ENCODE measurements at places on chromosomes 16 and 17.

- DNase-seq: no peak
Observed at GRCh38 chr16:66485376-66485775, 58.3 kb downstream of the BEAN1 start.

- no peak for DNase-seq
Observed at GRCh38 chr16:49588026-49588425, 214.4 kb downstream of the C16orf78 start.

DNA sequence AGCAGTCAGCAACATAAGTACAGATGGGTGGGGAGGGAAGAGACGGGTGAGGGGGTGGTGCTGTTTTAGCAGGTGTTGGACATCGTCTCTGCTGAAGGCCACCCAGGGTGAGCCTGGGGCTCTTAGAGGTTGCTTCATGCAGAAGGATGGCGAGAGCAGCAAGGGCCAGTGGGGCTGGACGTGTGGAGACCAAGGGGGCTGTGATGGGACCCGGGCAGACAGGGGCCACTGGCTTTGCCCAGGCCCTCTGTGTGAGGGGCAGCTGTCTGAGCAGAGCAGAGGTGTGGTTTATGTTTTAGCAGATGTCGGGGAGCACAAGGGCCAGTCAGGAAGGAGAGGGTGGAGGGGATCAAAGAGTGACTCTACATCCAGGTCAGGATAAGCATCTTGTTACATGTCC, 4.8 kb downstream of the NARF start:
- DNase-seq: no peak

GRCh38 chr16:8931859-8932258, 31.8 kb downstream of the USP7 start:
- DNase-seq: no peak

DNA sequence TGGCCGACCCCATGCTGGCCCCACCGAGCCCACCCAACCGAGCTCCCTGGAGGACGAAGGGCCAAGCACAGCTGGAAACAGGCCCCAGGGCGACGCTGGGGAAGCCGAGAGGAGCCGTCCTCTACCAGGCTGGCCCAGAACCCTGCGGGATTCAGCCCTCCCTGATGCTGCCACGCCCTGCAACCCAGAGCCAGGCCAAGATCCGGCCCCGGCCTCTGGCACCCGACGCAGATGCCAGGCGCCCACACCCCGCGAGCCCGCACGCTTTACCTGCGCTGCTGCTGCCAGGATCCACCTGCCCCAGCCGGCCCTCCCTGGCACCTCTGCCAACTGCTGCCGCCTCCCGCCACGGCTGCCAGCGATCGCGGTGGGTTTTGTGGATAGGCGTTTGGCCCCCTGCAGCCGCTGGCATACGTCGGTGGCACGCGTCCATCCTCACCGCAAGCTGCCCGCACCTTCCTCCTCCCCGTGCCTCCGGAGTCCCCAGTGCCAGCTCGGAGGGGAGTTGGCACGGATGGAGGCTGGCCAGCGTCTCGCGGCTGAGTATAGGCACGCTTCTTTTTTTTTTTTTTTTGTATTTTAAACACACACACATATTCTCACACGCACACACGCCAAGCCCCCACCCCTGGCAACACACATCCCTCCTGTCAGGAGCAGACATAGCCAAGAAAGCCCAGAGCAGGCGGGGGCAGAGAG, 41.3 kb upstream of the ACSF3 start:
- DNase-seq: no peak

GRCh38 chr16:30113031-30113710, at the start of gene GDPD3:
GDPD3 (minus strand) TSS chr16:30113537; CDS start chr16:30113478, 59 bp downstream.
- DNase-seq: no peak

DNA sequence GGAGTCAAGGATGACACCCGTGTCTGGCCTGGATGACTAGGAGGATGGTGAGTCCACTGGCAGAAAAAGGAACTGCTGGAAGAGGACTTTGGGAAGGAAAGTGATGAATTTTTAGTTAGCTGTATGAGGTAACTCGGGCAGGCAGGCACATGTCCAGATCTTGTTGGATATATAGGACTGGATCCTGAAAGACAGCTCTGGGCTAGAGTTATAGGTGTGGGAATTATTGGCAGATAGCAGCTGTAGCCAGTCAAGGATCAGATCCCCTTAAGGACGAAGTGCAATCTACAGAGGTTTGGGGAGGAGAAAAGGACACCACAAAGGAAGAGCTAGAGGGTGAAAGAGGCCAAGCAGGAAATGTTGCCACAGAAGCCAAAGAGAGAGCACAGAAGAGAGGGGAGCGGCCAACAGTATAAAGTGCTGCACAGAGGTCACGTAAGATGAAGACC, 10.1 kb downstream of the CYB5D1 start:
- DNase-seq: no peak

GRCh38 chr16:23024044-23024443, 125.2 kb downstream of the USP31 start:
- no peak for DNase-seq

DNA sequence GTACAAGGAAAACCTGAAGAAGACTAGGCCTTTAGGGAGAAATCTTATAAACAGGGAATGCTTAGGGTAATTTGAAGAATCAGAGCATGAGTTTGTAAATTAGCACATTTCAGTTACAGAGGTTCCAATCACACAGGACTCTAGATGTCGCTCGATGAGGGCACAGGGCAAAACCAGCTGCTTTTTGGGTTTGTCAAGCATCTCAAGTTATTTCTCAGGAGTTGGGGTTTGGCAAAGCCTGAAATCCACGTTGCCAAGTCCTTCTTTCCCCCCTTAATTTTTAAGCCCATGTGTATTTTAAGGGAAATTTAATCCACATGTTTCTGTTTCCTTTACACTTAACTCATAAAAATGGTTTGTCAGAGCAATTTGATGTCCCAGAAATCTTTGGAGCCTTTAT, 146.9 kb downstream of the ANKFN1 start:
- DNase-seq: no peak

- DNase-seq: no peak
Observed at GRCh38 chr17:70661342-70662222, 492.2 kb downstream of the KCNJ2 start.

GRCh38 chr17:35655303-35655702, 68.2 kb downstream of the AP2B1 start:
- no peak for DNase-seq

GRCh38 chr17:48816774-48817590, at the start of gene TTLL6:
TTLL6 (minus strand) TSS chr17:48817229; CDS start chr17:48817072, 157 bp downstream.
- peak; percentile 60 for DNase-seq

GRCh38 chr17:66995944-66996343, 31.4 kb downstream of the CACNG4 start:
- DNase-seq: no peak

DNA sequence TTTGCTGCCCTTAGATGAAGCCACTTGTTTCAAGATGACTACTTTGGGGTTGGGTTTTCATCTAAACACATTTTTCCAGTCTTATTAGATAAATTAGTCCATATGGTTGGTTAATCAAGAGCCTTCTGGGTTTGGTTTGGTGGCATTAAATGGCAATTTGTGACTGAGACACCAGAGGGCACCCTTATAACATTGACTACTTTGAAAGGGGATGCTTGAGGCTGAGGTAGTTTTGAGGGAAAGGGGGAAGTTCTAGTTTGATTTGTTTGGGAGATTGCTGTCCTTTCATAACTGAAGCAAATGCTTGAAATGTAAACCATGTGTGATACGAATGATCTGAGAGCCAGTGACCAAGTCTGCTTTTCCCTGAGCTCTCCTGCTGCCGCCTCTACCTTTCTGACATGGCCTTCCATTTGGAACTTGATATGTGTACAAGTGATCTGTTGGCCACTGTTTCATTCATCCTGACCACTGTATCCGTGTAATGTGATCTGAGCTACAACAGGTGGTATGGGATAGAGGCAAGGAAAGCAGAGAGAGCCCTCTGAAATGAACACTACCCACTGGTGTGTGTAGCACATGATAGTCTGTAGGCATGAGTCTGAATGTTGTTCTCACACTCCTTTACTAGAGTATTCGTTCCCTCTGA, 5.8 kb upstream of the RARA start:
- DNase-seq: peak; percentile 39

DNA sequence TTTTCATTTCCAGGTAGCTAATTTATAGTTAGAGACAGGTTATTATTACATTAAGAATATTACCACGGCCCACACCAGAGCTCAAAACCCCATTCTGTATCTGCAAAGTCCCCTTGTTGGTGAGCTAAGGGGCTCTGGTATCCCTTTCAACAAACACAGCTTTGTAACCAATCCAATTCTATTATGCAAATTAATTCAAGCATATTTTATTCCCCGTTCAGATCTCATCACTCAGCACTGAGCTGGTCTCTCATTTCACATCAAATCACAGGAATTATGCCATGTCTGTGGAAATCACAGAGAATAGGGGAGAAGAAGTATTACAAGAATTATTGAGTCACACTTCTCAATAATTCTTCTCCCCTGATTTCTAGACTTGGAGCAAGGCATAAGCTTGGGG, 111.7 kb downstream of the CDH11 start:
- DNase-seq: no peak

DNA sequence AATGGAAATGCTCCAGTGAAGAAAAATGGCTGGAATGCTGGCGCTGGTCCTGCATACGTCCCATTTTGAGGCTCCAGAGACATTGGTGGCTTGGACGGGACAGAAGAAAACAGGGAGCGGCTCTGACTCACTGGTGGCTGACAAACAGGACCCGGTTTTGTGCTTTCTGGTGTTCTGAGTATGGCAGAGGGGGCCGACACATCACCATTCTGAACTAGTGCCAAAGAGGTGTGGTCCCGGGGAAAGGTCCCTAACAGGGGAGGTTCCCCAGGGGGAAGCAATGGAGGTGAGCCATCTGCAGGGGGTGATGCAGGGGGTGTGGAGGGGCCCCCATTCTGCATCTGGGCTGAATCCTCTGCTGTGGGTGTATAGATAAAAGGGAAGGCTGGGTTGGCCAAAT, 8.3 kb downstream of the ANKRD40 start:
- DNase-seq: no peak

- DNase-seq: no peak
Observed at GRCh38 chr16:79767421-79768275, 167.1 kb upstream of the MAF start.

DNA sequence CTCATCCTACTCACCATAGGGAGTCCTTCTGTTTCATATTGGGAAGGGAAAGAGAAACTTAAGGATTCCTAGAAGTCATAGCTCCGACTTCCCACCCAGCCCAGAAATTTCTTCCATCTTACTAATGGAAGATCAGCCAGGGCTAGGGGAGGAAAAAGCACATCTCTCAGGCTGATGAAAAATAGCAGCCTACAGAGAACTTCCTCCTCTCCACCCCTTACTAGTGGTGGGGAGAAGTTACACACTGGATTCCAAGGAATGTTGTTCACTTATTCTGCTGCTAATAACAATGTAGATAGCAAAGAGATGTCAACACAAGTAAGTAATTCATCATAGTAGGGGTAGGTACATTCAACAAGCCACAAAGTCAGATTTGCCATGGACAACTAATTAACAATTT, 94.4 kb downstream of the SPACA3 start:
- DNase-seq: no peak

- DNase-seq: peak; percentile 7
Observed at GRCh38 chr17:63833026-63833740, 5.7 kb upstream of the FTSJ3 start.

GRCh38 chr16:4327386-4328045, 11.6 kb downstream of the GLIS2 start:
- no peak for DNase-seq

GRCh38 chr17:77843896-77844295, 114.6 kb upstream of the TNRC6C start:
- no peak for DNase-seq

- DNase-seq: no peak
Observed at GRCh38 chr17:47959825-47960655, 2.4 kb upstream of the PRR15L start.

DNA sequence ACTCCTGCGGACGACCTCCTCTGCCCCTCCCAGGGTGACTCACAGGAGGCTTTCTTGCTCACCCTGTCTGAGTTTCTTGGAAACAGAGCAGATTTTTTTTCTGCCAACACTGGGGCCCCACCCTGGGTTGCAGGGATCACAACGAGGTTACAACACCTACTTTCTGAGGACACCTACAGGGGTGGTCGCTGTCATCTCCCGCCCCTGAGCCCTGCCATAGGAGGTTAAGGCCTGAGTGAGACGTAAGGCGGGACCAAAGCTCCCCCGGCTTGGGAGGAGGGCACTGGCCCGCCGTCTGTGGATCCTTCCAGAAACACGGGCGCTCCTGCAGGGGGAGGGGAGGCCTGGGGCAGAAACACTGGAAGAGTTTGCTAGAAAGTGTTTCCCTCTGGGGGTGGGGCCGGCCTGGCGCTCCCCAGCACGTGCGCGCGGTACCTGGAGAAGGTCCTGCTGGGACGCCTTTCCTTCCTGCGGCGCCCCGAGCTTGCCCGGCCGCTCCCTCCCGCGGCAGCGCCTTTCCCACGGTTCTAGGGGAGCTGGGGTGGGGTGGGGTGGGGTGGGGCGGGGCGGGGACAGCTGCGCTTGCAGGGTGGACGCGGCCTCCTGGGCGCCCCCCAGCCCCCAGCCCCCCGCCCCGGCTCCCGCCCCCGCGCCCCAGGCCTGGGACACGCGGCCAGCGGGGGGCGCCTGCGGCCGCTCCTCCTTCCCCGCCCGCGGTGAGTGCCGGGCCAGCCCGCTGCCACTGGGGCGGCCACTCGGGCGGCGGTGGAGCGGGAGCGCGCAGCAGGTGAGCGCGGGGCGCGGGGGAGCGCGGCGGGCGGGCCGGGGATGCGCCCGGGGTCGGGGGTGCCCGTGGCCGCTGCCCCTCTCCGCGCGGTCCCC, 20.7 kb upstream of the ADCY7 start:
- DNase-seq: peak; percentile 68

- no peak for DNase-seq
Observed at GRCh38 chr17:41539979-41540701, 12.0 kb upstream of the KRT19 start.

- no peak for DNase-seq
Observed at GRCh38 chr16:89131783-89132182, 38.1 kb downstream of the ACSF3 start.

- peak; percentile 94 for DNase-seq
Observed at GRCh38 chr16:87895641-87896141, 26.4 kb upstream of the SLC7A5 start.

- no peak for DNase-seq
Observed at GRCh38 chr17:81390029-81390872, 5.0 kb upstream of the BAHCC1 start.

- no peak for DNase-seq
Observed at GRCh38 chr17:49995055-49995738, at the start of gene DLX3. DLX3 (minus strand) TSS chr17:49995224; CDS start chr17:49994998, 226 bp downstream.

DNA sequence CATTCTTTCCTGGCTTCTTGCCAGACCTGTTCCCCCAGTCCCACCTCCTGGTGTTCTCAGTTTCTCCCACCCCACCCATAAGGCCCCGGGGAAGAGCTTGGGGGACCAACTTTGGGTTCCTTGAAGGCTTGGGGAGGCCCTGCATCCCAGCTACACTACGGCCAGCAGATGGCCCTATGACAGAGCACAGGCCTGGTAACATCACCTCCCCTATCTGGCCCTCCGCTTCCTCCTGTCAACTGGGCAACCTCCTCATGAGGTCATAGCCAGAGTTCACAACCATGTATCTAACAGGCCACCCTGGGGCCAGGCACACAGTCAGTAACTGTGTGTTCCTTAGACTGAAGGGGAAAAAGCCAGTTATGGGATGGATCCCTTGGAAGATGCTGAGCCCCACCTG, 31.4 kb downstream of the MYO15A start:
- DNase-seq: no peak
